ENCODE measurements at places on chromosomes 3 and 15.

DNA sequence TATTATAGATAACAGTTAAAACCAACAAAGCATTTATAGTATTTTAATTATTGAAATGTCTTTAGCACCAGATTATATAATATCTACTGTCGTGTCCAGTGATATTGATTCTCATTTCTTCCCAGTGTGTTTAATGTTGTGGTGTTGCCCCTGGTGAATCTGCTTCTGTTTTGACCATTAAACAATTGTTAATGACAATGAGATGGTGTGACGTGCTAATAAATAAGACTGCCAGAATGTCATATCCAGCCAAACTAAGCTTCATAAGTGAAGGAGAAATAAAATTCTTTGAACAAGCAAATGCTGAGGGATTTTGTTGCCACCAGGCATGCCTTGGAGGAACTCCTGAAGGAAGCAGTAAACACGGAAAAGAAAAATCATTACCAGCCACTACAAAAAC is 480.0 kb upstream of the ROBO1 start:
- no peak for DNase-seq

- DNase-seq: no peak
Observed at GRCh38 chr15:70605606-70606410, 157.6 kb downstream of the UACA start.

- DNase-seq: no peak
Observed at GRCh38 chr3:157921811-157922210, 184.4 kb downstream of the SHOX2 start.

- no peak for DNase-seq
Observed at GRCh38 chr3:26202169-26202568, 412.3 kb downstream of the OXSM start.

DNA sequence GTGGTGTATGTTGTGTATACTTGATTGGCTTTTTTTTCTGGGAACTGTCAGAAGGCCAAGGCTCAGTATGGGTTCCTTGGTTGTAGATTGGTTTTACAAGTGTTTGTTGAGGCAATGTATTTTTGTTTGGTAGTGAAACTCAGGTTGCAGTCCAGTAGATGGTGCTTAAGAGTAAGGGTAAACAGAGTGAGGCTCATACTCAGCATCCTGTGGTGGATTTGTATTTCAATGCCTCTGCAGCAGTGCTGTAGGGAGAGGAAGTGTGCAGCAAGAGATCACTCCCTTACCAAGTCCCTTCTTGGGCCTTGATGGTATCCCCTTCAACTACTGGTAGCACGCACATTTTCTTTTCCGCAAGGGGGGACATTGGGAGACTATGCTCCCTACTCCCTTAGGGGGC is 428.5 kb upstream of the CNTN3 start:
- DNase-seq: no peak

DNA sequence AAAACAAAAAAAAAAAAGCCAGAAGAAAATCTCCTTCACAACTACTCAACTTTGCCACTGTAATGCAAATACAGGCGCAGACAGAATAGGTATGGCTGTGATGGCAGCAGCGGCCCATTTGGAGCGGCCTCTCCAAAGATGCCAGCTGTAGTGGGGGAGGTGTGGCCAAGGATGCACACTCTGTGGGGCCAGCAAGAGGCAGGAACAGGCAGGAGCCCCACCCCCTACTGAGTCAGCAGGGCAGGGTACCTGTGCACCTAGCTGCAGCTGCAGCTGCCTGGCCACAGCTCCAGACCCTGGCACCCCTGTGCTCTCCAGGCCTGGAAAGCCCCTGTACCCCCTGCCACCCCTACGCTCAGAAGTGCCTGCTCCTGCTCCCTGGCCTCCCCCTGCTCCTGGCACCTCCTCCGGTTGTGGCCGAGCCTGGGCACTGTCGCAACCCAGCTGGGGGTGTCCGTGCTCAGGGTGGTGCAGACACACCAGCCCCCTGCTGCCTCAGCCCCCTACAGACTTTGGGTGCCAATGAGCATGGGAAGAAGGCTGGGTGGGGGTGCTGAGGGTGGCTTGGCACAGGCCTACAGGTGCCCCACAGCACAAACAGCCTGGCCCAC is 312.7 kb downstream of the ULK4 start:
- no peak for DNase-seq

- DNase-seq: no peak
Observed at GRCh38 chr3:129441782-129442181, 1.8 kb downstream of the IFT122 start.

- no peak for DNase-seq
Observed at GRCh38 chr3:1954632-1955031, 144.0 kb upstream of the CNTN4 start.

- no peak for DNase-seq
Observed at GRCh38 chr15:96183867-96184266, 146.6 kb upstream of the NR2F2 start.

DNA sequence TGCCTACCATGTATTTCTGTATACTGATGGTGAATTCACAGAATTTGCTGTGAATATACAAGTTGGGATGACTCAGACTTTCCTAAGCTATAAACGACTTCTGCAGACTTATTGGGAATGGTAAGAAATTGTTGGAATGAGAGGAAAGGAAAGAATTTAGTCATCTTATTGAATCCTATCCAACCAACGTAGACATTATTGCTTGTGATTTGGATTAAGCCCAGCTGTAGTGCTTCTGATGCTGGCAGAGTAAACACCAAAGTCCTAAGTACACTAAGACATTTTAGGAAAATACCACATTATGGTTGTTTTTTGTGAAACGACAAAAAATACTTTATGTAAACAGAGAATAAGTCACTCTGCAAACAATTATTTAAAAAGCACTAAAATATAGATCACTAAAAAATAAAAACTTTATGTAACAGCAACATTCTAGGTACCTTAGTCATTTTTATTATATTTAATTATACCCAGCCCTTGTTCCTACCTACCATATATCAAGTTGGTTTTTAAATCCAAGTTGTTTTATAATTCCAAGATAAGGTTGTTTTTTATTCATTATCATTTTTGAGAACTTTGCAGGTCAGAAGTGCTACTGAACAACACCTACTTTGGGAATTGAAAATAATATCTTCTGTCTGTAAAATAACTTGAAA is 99.2 kb upstream of the MLF1 start:
- DNase-seq: no peak

DNA sequence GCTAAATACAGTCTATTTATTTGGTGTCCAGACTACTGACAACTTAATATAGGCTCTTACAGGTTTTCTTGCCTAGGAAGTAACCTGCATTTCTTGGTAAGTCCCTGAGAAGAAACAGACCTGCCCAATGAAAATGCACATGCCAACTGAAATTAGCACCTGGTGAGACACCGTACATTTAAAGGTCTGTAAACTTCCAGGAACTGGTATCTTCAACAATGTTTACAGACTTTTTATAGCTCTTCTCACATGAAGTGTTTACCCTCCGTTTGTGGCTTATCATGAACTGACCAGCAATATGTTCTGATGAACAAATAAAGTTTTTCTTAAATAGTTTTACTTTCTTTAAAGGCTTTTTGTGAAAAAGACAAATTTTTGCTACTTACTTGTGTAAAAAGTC is 93.3 kb downstream of the PCCB start:
- no peak for DNase-seq

GRCh38 chr15:92112711-92113110 is 259.2 kb downstream of the SLCO3A1 start:
- DNase-seq: no peak

GRCh38 chr15:70337277-70338186 is 239.8 kb upstream of the TLE3 start:
- DNase-seq: no peak

DNA sequence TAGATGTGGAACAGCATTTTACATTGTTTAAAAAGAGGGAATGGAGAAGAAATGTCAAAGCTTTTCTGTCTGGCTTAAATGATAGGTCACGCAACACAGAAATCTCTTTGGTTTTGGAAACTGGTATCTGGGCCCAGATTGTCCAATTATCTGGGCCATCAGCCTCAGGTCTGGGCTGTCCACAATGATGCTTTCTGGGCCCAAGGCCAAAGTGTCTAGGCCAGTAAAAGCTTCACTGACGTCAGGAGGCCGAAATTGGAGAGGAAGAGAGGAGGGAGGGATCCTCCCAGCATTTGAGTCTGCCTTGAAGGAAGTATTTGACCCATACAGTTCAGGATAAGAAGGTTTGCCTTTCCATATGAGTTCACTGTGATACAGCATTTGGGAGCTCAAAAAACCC is 60.7 kb upstream of the ALDH1A3 start:
- DNase-seq: no peak

GRCh38 chr3:87333393-87333892 is 57.1 kb upstream of the POU1F1 start:
- DNase-seq: no peak
